ENCODE measurements at places on chromosomes 7 and 10.

DNA sequence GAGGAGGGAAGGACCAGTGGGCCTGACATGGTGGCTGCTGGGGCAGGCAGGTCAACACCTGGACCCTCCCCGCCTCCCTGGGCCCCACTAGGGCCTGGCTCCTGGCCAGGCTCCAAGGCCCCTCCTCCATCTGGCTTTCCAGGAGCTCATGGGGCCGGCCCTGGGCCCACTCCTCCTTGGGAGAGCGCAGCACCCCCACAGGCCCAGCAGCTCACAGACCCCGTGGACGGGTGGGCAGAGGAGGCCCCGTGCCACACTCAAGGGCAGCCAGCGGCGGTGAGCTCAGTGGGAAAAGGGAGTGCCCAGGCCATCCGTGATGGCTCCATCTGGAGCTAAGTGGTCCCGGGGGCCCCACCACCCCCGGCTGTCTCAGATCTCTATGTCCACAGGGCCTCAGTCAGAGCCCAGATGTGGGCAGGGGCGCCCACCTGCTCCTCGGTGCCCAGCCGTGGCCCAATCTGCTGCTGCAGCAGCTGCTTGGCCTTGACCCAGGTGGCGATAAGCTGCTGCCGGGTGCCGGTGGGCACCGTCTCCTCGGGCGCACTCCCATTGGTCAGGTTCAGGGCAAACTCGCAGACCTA is 32.8 kb downstream of the CFAP46 start:
- no peak for DNase-seq

DNA sequence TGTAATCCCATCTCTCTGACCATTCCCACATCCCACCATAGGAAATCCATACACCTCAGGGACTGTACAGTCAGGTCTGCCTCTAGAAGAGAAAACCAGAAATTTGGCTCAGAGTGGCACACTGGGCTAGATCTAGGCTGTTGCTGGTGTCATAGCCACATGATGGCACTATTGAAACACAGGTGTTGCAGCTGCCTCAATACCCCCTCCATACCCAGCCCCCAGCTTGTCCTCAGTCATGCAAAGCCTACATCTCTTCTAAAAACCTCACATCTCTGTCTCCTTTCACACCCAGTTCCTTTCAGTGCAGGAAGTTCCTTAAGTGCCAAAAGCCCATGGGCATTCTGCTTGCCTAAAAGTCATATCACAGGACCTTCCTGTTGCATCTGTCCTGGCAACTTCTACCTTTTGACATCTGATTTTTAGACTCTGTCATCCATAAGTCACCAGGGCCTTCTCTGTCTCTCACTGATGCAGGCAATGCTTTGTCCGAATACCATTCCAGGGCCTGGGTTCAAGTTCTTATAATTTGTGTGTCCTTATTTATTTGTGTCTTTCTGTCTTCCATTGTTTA is 27.0 kb upstream of the HIBADH start:
- no peak for DNase-seq

GRCh38 chr7:107744345-107744750 is 406 bp downstream of the CBLL1 start:
- no peak for DNase-seq

GRCh38 chr7:134662871-134663205 is 16.2 kb downstream of the BPGM start:
- DNase-seq: no peak

DNA sequence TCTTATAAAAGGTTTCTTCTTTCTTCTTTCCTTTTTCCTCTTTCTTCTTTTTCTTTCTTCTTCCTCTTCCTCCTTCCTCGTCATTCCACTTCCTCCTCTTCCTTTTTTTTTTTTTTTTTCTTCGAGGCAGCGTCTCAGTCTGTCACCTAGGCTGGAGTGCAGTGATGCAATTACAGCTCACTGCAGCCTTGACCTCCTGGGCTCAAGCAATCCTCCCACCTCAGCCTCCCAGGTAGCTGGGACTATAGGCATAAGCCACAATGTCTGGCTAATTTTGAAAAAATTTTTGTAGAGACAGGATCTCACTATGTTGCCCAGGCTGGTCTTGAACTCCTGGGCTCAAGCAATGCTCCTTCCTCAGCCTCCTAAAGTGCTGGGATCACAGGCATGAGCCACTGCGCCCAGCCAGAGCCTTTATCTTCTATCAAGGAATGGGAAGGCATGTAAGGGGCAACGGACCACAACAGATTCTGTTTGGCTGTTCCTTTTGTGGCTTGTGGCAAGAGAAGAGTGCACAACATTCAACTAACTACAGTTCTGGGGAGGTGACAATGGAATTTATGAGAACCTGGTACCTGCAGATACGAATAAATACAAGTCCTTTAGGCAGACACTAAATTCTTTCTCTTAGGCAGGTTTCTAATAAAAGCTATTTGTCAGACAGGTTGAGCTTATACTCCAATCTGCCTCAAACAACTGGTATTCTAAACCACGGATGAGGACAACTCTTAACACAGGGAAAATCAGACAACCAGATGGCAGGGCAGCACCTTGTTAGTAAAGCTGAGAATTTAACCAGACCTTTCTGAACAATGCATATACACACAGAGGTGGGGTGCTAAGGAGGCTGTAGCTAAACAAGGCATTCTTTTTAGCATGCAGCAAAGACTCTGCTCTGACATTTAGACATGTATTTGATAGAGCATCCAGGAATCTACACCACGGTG is 100.3 kb downstream of the DOCK4 start:
- DNase-seq: no peak

DNA sequence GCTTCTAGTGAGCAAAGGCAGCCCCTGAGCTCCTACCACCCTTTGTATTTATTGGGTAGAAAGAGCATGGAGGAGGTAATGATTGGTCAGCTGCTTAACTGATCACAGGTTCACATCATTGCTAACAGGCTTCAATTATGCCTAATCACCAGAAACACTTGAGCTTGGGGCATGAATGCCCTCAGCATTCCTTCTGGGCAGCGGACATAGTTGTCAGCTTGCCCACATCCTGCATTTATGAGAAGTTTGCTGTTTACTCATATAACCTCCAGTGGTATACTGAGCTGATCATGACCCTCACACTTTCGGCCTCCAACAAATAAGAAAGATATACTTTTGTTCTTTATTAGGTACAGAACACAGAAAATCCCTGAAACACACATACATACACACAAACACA is 140.3 kb upstream of the ODAD2 start:
- no peak for DNase-seq

DNA sequence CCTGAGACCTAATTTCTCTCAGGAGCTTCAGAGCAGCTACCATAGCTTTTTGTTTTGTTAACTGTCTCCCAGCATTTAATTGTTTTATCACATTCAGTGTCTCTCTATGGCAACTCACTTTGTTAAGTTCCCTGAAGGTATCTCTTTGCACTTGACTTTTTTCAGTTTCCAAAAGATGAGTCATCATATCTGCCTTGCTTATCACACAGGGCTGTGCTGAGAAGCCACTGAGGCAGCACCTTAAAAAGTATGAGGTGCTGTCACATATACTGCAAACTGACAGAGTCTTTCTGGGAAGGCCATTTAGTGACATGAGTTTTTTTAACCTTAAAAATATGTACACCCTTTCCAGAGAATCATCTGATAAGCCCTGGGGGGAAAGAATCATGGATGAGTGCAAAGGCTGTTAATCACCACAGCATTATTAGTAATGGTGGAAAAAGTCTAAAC is 56.8 kb downstream of the PPP1R3C start:
- DNase-seq: no peak

DNA sequence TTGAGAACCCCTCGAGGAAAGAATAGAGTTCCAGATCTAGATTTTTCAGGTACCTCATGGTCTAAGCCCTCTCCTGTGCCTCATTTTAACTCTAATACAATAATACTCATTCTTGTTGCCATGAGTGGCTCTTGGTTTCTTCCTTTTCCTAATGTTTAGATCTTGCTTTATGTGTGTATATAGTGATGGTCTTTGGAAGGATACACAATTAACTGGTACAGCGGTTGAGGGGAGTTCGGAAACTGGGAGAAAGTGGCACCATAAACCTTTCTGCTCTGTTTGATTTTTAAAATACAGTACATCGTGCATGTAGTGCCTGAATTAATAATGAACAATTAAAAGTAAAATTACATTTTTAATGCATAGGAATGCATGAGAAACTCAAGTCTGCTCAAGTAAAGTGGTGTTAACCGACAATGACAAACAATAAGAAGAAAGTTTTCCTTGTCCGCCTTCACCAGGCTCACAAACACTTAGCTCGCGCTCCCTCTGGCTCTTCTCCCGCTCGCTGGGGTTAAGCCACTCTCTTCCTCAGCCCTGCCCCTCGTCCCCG is 386 bp upstream of the EIF4EBP2 start:
- DNase-seq: no peak

- no peak for DNase-seq
These were observed 145.6 kb downstream of the TWIST1 start for GRCh38 chr7:18971839-18972238.

DNA sequence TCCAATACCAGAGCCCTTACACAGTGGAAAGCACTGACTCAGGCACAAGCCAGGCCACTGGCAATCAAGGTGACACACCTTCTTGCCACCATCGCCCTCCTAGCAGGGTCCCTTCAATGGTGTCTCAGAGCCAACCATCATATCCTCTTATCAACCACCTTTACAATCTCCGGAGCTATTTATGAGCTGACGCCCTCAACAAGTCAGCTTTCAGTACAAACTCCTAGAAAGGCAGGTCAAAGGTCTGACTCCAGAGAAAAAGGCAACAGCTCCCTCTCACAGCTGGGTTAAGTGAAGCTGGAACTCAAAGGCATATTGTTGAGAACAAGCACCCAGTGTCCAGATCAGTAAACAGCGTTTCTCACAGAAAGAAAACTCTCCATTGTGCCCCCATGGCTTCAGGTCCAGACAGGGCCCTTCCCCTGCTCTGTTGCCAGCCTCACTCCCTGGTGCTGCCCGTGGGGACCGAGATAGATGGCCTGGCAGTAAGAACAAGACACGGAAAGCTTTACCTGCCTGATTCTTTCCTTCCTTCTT is 2.4 kb downstream of the ZNF3 start:
- DNase-seq: no peak

GRCh38 chr7:27173511-27173955 is 587 bp downstream of the HOXA10 start:
- DNase-seq: no peak

DNA sequence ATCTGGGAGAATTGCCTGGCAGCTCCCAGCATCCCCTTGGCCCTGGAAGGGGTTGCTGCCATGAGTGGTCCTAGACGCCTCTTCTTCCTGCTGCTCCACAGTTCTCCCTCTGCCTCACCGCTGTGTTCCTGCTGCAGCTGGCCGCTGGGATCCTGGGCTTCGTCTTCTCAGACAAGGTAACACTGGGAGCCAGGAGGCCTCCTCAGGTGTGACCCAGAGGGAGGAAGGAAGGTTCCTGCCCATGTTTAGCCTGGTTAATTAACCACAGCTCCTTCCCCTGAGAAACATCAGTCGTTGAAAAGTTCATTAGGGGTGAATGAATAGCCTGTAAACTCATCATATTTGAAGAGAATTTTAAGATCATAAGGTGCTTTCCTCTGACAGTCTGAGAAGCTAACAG is 18.2 kb downstream of the TSPAN33 start:
- no peak for DNase-seq

- no peak for DNase-seq
These were observed 152.3 kb upstream of the LANCL2 start for GRCh38 chr7:55212838-55213237.

- DNase-seq: no peak
These were observed 16.8 kb downstream of the AOAH start for GRCh38 chr7:36707465-36707864.

GRCh38 chr7:48193421-48193820 is 22.2 kb downstream of the ABCA13 start:
- DNase-seq: no peak

DNA sequence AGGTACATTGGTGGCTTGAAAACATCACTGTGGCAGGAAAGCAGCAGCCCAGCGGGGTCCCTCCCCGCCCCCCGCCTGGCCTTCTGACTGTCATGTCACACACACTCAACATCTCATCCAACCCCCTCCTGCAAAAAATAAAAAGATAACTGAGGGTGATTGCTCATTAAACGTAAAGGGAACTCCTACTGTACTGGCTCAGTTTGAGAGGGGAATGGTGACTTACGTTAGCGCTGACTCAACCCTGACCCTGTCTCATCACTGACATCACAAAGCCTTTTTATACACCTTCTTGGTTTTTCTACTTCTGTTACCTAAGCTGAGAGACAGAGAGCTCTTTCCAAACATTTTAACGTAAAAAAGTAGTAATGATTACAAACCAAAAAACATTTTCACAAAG is 48.8 kb downstream of the ADARB2 start:
- no peak for DNase-seq

DNA sequence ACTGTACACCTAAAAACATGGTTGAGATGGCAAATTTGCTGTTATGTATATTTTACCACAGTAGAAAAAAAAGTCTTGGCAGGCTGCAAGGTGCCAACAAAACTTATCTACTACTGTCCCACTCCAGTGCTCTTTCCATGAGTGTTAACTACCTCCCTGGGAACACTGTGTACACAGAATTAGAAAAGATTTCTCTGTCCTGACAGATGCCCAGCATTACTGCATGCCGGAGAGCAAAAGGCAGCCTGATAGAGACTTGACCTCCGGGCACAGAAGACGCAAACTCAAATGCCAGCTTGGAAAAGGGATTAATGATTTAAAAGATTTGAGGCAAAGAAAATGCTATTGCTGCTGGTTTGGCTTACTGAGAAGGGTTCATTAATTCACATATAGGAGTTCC is 228.8 kb downstream of the TMEM178B start:
- no peak for DNase-seq

DNA sequence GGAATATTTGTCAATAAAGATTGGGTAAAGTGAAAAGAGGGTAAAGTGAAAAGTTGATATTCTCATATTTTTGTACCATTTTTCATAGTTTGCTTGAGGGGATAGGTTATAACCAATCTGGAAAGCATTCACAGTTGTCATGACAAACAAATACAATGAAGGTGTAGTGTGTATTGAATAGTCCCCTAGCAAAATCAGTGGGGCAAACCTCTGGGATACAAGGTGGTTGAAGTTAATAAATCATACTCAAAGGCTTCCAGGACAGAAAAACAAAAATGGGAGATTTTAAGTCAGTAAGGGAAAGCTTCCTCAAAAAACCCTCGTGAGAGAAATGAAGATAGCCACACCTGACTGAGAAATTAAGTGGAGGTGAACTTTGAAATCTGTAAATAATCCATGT is 39.4 kb downstream of the PHTF2 start:
- DNase-seq: no peak

DNA sequence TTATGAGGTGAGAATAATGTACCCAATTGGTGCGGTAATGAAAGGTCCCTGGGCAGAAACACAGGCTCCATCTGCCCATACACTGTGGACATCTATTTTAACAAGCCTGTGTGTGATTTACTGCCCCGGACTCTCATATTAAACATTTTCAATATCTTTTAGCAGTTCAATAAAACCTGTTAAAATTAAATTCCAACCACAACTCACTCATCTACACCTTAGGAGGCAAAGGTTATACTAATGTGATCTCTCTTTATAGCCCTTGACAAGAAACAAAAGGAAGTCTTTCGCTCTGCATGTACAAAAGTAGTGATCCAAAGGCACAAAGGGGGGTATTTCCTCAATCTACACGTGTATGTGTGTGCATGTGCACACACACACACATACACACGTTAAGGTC is 186.0 kb downstream of the PARD3 start:
- DNase-seq: no peak

- no peak for DNase-seq
These were observed 156.0 kb downstream of the EGFR start for GRCh38 chr7:55174856-55175255.
